Neural progenitor cell (in vitro differentiated cells): ENCODE measurements at places on chromosomes 6 and 20. TPM values are rescaled to one million over a fixed set of nuclear protein-coding genes. Genes with fewer than 3 reads are reported as not detected.

DNA sequence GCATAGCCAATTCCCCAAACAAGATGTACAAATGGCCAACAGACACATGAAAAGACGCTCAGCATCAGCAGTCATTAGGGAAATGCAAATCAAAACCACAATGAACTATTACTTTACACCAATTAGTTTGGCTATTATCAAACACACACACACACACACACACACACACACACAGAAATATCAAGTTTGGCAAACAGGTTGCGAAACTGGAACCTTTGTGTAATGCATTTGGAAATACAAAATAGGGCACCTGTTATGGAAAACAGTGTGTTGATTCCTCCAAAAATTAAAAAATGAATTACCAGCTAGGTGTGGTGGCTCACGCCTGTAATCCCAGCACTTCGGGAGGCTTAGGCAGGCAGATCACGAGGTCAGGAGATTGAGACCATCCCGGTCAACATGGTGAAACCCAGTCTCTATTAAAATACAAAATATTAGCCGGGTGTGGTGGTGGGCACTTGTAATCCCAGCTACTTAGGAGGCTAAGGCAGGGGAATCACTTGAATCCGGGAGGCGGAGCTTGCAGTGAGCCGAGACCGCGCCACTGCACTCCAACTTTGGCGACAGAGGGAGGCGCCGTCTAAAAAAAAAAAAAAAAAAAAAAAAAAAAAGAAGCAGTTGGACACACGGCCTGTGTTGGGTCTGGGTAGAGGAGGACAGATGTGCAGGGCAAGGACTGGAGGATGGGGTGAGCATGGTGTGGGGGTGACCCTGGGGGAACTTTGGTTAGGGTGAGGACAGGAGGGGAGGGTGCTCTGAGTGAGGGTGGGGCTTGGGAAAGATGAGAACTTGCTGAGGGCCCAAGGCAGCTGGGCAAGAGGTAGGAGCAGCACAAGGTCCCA lies 23.8 kb downstream of the HLA-F start:
- DNase-seq: no peak

Gene SCRT2
- total RNA-seq: not detected in 2 replicates

Gene DEFB127
- total RNA-seq: not detected in 2 replicates

- no peak for DNase-seq
Observed at GRCh38 chr6:165826487-165827189, 163.6 kb upstream of the PDE10A start.

- no peak for DNase-seq
Observed at GRCh38 chr20:5947276-5947675, 3.1 kb downstream of the TRMT6 start.

Gene GTSF1L
- total RNA-seq: not detected in 2 replicates

GRCh38 chr6:90194371-90194841 lies 102.2 kb downstream of the BACH2 start:
- DNase-seq: no peak

- peak; percentile 76 for DNase-seq
Observed at GRCh38 chr6:127266892-127267645, 405 bp downstream of the RNF146 start.

DNA sequence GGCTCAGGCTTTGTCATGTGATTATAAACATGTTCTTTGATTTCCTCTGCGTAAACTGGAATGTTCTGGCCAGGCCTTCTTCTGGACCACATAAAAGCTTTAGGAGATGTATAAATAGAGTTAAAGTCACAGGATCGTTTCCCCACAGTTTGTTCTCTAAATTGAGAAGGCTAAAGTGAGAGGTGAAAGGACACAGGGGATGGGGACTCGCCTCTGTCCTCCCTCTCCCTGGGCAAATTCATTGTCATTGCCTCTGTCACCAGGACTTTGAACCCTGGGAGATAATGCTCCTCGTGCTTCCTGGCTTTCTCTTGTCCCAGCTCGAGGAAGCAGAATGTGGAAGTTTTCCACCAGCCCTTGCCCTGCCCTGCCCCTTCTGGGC lies 20.3 kb upstream of the ZFAND3 start:
- no peak for DNase-seq

GRCh38 chr6:141050471-141050870 lies 1082.3 kb upstream of the GJE1 start:
- DNase-seq: no peak

Gene ZBTB12
- 8.4 and 25.6 TPM in 2 replicates for total RNA-seq

GRCh38 chr6:140271759-140272377 lies 897.4 kb upstream of the CITED2 start:
- DNase-seq: no peak

Gene PGC
- not detected in 2 replicates for total RNA-seq

GRCh38 chr20:20795119-20795518 lies 82.7 kb upstream of the RALGAPA2 start:
- no peak for DNase-seq

DNA sequence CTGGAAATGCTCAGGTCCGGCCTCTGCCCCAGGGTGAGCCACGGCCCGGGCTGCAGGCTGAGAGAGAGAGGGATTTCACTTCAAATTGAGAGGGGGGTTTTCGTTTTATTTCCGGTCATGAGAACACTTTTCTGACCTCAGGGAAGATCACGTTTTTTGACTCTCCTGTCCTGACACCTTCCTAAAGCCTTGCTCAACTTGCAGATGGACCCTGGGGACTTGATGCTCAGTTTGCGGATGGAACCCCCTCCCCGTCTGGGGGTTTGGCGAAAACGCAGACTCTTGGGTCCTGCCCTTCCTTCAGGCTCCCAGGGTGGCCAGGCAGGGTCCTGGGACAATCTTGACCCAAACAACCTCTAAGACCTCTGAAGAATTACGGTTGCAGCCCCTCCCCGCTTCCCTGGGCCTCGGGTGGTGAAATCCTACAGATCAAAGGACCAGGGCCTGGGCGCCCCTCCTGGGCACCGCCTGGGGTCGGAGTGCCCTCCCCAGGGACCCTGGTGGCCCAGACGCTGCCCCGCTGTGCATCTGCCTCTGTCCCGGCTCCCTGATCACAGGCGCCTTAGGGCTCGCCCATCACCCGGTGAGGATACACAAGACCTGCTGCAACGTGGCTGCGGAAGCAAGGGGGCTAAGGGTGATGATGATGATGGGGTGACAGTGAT lies 148.2 kb downstream of the ERMARD start:
- no peak for DNase-seq

- DNase-seq: no peak
Observed at GRCh38 chr6:16700202-16700915, 60.9 kb downstream of the ATXN1 start.

Gene SLC13A3
- 4.5 and 7.4 TPM in 2 replicates for total RNA-seq

GRCh38 chr6:6557886-6558285 lies 30.6 kb upstream of the LY86 start:
- no peak for DNase-seq

- DNase-seq: no peak
Observed at GRCh38 chr6:167697316-167697715, 129.4 kb upstream of the AFDN start.

DNA sequence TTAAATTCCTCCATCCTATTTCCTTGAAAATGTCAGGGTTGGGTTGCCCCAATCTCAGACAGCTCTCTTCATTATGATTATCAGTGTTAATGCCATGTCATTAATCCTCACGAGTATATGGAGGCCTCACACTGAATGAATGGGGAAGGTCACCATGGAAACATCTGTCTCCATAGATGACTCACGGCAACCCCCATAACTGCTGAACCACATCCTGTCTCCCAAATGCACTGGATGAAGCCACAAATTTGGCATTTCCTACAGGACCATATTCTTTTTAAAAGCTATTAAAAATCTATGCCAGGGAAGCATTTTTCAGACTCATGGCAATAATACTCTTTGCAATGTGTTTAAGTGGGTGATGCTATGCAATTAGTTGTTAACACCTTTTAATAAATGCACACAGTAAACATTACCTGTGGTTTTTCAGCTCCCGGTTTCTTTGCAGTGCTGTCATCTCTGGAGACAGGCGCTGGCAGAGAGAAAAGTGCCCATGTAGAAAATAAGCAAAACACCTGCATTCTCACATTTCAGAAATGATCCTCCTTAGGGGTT lies 80.1 kb upstream of the PTPRK start:
- DNase-seq: no peak

- no peak for DNase-seq
Observed at GRCh38 chr6:107740496-107741190, 83.5 kb downstream of the SCML4 start.

DNA sequence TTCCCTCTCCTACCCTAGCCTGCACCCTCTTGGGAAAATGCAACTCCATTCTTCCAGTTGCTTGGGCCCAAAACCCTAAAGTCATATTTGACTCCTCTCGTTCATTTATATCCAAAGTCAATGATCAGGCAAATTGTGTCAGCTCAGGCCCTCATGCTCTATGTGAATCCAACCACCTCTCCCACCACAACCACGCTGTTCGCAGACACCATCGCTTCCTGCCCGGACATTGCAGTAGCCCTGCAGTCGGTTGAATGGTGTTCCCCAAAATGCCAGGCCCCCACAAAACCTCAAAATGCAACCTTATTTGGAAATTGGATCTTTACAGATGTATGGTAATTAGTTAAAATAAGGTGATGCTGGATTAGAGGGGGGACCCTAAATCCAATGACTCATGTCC lies 98.3 kb downstream of the PREX1 start:
- no peak for DNase-seq

DNA sequence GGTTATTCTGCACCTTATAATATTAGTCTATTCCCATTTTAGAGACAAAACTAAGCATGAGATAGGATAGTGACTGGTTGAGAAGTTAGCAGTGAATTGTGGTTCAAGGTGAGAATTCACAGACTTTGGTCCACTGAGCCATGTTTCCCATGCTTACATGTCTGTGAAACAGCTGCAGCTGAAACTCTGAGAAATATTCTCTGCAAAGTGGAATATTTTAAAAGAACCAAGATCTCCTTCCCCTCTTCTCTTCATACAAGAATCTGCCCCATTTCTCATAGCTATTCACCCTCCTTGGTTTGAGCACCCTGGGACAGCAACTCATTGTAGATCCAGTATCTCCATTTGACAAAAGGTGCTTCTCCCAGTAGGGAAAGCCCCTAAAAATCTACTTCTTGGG lies 70.2 kb upstream of the TMEM170B start:
- DNase-seq: no peak

DNA sequence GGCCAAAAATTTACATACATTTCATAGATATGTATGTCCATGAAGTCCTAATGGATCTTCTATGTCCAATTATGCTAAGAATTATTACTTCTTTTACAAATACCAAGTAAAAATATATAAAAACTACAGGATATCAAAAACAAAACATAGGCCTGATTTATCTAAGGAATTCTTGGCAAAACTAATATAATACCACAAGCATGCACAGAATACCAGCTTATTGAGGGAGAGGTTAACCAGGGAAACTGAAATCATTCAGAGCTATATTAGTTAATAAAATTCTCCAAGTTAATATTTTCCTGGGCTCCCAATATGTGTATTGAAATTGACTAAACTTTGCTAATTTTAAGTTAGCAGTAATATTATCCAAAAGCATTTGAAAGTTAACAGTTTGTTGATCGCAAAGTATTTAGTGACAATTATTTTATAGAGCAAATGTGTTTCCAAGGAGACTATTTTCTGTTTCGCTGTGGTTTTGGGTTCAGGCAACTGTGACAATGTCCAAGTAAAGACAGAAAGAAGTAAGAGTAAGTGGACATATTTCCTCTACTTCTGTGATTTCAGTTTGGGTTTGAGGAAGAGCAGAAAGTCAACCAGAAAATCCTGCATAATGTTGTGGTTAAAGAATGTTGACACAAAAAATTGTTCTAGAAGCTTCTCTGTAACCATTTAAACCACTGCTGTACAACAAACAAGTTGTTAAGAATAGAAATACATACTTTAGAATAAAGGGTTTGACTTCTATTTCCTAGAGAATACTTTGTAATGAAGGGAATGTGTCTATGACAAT lies 167.4 kb downstream of the COL21A1 start:
- no peak for DNase-seq

Gene SIRPB2
- not detected in 2 replicates for total RNA-seq

Gene C6orf58
- total RNA-seq: not detected in 2 replicates

- no peak for DNase-seq
Observed at GRCh38 chr6:11811644-11812264, 33.2 kb upstream of the ADTRP start.

Gene PBOV1
- total RNA-seq: not detected in 2 replicates
